Vagina (tissue), 2 donors: ENCODE measurements at places on chromosomes 7 and 10.

DNA sequence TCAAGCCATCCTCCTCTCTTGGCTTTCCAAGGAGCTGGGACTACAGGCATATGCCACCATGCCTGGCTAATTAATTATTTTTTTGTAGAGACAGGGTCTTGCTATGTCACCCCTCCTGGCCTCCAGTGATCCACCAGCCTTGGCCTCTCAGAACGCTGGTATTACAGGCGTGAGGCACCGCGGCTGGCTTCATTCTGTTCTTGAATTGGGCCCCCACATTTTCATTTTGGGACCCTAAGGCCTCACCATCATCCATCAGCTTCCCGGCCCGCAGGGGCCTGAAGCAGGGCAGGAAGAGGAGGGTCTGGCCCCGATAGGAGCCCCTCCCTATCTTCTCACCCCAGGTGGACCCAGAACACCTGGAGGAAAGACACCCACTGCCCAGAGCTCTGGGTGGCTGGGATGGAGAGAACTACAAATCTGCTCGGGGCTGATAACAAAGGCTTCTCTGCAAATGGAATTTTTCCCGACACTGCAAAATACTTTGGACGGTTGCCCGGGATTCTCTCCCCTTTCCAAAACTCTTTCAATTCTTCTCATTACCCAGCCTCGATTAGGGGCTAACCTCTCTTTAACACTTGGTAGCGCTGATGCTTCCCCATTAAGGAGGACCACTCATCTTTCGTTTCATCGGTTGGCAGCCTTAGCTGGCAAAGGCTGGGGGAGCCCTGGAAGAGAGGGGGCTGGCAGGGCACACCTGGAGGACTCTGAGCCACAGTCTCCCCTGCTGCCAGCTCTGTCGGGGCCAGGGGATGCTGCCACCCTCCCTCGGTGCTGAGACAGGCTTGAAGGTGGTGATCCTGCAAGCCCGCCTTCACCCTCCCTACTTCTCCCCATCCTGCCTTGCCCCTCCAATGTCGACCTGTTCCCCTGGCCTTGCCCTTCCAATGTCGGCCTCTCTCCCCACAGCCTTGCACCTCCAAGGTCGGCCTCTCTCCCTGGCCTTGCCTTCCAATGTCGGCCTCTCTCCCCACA is 81.0 kb upstream of the GNA12 start:
- DNase-seq = no peak

GRCh38 chr10:14705548-14706230 is 69.0 kb downstream of the FAM107B start:
- DNase-seq = no peak

GRCh38 chr10:79166741-79167140 is 98.0 kb downstream of the ZMIZ1 start:
- no peak for DNase-seq

DNA sequence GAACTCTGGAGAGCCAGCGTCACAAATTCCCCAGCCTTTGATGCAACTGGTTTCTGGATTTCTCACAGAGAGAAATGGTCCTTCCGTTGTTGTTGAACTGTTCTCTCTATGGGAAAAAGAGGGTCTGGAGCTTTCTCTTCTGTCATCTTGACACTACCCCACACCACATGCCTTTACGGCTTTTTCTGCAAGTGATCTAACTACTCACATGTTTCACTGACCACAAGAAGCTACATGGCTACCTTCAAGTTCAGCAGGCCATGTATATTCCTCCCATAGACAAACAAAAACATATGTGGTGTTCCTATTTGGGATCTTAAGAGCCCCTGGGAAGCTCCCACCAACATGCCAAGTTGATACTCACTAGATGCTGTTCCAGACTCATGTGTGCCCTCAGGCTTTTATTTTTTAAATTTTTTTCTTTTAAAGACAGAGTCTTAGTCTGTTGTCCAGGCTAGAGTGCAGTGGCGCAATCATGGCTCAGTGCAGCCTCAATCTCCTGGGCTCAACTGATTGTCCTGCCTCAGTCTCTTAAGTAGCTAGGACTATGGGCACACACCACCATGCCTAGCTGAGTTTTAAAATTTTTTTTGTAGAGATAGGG is 72.0 kb downstream of the RNF216 start:
- no peak for DNase-seq

DNA sequence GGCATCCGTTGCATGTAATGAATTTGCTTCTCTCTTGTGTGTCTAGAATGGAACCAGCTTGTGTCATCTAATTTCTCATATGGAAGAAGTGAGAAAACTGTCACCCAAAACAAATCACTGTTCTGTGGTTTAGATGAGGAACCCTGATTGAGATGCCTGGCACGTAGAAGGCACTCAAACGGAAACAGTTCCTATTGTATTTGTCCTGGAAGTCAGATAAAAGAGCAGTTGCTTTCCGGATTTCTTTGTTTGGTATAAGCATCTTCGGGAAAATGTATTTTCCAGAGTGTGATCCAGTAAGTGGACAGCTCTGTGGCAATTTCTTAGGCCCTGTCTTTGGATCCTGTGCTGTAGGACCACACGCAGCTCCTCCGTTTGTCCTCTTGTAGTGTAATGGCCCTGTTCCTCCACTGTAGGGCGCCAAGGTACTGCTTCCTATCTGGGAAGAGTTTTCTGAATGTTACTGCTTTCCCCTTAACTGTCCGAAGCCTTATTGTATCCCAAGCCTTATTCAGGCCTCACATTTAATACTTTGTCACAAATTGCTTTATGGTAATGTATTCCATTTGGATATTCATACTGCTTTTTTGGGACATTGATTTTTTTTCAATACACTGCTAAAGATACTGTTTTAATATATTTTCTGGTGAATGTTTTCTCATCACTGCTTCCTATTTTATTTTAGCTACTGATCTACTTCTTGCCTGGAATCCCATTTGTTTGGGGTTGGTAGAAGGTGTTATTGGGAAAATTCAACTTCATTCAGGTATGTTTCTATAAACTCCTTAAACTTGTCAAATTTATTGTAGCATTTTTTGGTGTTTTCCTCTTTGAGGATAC is 24.8 kb downstream of the INPP5F start:
- DNase-seq = no peak

DNA sequence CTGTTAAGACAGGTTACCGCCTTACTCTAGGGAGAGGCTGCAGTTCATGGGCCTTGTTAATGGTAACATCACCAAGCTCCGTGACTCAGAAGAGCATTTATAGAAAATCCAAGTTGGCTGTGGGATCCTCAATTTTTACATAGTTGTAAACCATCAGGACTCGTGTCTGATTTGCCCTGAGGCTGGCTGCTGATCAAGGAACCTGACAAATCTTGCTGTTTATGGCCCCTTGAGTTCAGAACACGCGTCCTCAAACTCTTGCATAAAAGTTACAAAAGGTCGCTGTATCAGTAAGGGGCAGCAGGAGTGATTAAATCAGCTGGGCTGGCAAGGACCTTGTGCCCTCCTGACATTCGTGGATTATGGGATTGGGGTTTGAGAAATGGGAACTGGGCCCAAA is 4.6 kb downstream of the SLC13A4 start:
- DNase-seq = no peak

- no peak for DNase-seq
Observed at GRCh38 chr10:95337423-95338160, 46.8 kb upstream of the PDLIM1 start.

- DNase-seq = no peak
Observed at GRCh38 chr10:70067586-70067985, 14.9 kb downstream of the MACROH2A2 start.

DNA sequence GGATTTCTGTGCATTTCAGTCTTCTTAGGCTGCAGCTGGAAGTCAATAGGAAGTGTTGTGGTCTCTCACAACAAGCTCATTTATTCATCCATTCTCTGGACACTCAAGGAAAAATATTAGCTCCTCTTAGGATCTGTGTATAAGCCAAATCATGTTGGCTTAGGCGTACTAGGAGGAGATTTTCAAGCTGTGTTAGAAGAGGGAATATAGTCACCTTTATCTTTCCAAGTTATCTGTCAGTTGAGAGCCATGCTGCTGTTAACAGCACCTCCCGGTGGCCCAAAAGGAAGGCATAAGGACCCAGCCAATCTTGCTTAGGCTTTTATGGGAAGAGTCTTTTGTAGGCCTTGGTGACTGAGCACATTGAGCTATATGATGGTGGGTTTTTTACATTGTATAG is 220.0 kb downstream of the LRMDA start:
- no peak for DNase-seq

GRCh38 chr10:2933071-2933470 is 134.3 kb upstream of the PFKP start:
- DNase-seq = no peak

- no peak for DNase-seq
Observed at GRCh38 chr7:54898659-54899340, 120.0 kb upstream of the EGFR start.

GRCh38 chr7:83149466-83149865 is 13.2 kb downstream of the PCLO start:
- no peak for DNase-seq

- DNase-seq = no peak
Observed at GRCh38 chr7:94111009-94111408, 106.9 kb upstream of the BET1 start.

- DNase-seq = no peak
Observed at GRCh38 chr7:140212100-140212881, 35.5 kb upstream of the KDM7A start.

GRCh38 chr7:3057066-3057420 is 13.4 kb upstream of the CARD11 start:
- DNase-seq = no peak

GRCh38 chr7:140898786-140899536 is 25.8 kb downstream of the BRAF start:
- no peak for DNase-seq

- no peak for DNase-seq
Observed at GRCh38 chr10:75540981-75541380, 109.6 kb downstream of the LRMDA start.

DNA sequence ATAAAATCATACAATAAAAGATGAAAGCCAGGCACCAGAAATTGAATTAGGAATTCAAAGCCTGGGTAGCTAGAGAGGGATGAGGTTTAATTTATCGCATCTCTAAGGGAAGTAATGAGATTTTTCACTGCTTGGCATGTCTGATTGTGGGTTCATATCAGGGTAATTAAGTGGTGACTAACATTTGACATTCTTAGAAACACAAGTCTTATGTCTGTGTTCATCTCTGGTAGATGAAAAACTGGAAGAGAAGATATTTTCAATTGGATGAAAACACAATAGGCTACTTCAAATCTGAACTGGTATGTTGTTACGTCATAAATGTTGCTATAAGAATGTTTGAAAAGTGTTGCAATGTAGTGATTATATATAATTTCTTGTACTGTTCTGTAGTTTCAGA is 36.8 kb upstream of the ARMS2 start:
- DNase-seq = no peak

- no peak for DNase-seq
Observed at GRCh38 chr7:112495156-112495788, 14.5 kb downstream of the LSMEM1 start.

GRCh38 chr7:106134241-106134640 is 22.1 kb upstream of the SYPL1 start:
- DNase-seq = no peak

- DNase-seq = no peak
Observed at GRCh38 chr7:14888962-14889361, 13.6 kb downstream of the DGKB start.

- no peak for DNase-seq
Observed at GRCh38 chr7:106392590-106392989, 107.8 kb upstream of the NAMPT start.

DNA sequence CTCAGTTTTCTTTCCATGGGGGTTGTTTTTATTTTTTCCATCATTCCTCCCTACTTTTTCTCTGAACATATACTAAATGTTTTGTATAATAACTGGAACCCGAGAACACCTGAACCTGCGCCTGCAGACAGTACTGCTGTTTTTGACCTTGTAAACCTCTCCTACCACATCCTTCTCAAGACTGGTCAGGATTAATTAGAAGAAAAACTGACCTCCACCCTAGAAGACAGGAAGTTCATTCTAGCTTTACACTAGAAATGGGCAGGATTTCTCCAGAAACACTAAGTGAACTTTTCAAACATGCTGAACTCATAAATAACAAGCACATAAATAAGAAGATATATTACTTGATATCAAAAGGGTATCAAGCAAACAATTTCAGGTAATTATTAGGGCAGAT is 751 bp upstream of the HYCC1 start:
- DNase-seq = no peak

DNA sequence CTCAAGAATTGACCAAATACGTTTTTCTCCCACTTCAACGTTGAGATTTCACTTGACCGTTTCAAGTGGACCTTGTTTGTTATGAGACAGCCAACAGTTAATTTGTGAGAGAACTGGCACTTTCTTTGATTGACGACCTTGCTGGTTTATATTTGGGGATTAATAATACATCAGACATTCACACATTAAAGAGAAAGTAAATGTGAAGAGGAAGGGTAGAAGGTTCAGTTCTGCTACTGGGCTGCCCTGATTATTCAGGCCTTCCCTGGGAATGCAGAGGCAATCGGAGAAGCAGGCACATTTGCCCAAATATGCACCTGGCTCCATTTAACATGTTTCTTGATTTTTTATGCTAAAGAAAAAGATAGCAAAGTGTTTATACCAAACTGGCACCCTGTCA is 114.1 kb downstream of the POU6F2 start:
- DNase-seq = no peak

DNA sequence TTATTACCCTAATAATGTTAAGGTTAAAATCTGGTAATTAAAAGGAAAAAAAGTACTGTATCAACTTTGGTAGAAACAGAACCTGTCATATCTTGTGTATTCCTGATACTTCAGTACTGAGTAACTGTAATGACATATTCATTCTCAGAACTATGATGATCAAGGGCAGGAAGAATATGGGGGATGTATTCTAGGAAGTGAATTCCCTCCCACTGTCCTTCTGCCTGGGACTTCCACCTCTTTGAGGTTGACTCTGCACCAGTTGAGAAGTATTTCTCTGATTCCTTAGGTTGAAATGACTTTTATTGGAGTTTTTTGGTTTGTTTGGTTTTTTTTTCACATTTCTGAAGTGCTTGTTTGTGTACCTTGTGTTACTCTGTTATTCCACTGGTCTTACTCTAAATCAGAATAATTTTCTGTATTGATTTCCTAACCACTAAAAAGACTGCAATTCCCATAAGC is 36.9 kb downstream of the WASL start:
- DNase-seq = no peak

DNA sequence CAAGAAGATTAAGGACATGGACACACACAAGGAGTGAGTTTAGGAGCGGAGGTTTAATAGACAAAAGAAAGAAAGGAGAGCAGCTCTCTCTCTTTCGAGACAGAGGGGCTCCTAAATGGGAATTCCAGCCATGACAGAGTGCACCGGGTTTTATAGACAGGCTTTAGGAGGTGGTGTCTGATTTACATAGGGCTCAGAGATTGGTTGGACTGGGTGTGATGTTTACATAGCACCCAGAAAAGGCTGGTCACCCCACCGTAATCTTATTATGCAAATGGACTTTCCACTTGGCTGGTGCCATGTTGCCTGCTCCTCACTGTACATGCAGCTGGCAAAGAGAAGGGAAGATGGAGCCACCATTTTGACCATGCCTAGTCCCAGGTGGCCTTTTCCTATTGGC is 28.4 kb upstream of the MRC1 start:
- DNase-seq = no peak

DNA sequence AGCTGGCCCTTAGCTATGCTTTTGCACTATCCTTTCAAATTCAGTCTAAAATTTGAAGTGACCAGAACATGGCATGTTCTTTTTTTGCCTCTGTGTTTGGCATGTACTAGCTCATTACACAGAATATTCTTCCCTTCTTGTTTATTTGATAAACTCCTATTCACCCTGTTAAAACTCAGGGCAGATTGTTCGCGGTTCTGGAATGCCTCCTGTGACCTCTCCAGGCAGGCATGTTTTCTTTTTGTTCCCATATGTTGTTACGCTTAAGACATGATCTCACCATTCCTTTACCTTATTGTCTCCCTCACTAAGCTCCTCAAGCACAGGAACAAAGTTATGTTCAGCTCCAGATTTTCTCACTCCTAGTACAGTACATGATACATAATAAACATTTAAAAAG is 181.7 kb downstream of the CCSER2 start:
- DNase-seq = no peak
